Glutamatergic neuron (in vitro differentiated cells): ENCODE measurements at places on chromosomes 4 and X. TPM values are rescaled to one million over a fixed set of nuclear protein-coding genes. Genes with fewer than 3 reads are reported as not detected.
A peak's percentile ranks its signal among the peaks of the same experiment; 100 is the strongest.

The LGI2 gene
- total RNA-seq, result 20.5 TPM

The TMEM128 gene
- 19.3 TPM for total RNA-seq

The GYPE gene
- total RNA-seq, result not detected

The CXCL9 gene
- total RNA-seq, result not detected

The GLRB gene
- total RNA-seq, result 2.0 TPM

The NSG1 gene
- 208 TPM for total RNA-seq

The CFAP47 gene
- total RNA-seq, result 0.17 TPM

The RAI2 gene
- total RNA-seq, result 1.4 TPM

The TRAPPC11 gene
- total RNA-seq, result 56.2 TPM

GRCh38 chr4:165682611-165683010, 190.4 kb upstream of the TLL1 start:
- no peak for DNase-seq

DNA sequence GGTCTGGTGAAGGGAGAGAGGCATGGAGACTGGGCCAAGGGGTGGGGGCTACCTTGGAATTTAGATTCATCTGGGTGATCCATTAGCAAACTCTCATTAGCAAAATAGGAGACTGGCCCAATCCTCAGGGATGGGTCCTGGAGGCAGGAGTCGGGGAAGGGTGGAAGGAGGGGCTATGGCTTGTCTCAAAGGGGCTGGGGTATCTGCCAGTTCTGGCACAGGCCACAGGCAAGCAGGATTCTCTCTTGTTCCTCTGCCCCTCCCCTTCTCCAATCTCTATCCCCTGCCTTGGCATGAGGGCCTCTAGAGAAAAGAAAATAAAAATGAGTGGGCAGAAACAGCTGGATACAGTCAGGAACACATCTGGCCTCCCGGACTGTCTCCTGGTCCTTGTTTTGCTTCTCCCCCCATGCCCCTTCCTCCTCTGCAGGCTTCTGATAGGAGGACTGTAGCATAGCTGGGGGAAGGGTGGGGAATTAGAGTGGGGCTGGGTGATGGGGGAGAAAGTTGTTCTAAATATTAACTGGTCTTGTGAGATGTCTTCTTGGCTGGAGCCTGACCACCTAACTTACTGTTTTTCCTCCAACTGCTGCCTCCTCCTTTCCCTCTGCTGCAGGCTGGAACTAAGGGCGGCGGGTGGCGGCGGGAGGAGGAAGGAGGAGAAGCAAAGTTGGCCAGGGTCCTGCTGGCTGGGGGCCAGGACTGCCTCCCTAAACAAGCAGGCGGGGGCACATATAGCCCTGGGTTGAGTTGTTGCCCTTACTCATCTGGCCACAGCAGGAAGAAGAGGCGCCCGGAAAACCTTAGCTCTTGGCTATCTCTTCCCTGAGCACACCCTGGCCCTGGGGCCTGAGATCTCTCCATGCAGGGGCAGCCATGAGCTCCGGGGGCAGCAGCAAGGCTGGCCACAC, 53.3 kb upstream of the LAS1L start:
- DNase-seq, result no peak

- DNase-seq, result no peak
Observed at GRCh38 chr4:81538716-81539427, 67.2 kb upstream of the RASGEF1B start.

- DNase-seq, result peak; percentile 32
Observed at GRCh38 chrX:105821471-105822121, 743 bp upstream of the NRK start.

- DNase-seq, result no peak
Observed at GRCh38 chr4:127698789-127699200, 31.4 kb upstream of the SLC25A31 start.

DNA sequence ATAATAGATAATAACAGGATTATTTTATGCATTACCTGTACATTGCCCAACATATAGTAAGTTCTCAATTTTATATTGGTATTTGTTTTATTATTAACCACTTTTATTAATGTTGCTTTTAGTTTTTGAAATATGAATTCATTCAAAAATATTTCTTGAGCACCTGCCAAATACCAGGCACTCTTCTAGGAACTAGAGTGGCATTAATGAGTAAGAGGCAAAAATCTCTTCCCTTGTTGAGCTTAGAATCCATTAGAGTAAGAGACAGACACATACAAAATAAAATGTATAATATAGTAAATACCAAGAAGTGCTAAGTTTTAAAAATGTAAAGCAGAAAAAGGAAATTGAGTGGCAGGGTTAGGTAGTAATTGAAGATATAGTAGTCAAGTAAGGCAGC, 45.8 kb downstream of the TET2 start:
- DNase-seq, result no peak

- DNase-seq, result no peak
Observed at GRCh38 chrX:53659039-53659438, 27.5 kb downstream of the HUWE1 start.

GRCh38 chr4:83771113-83771705, 235.3 kb downstream of the GPAT3 start:
- peak; percentile 54 for DNase-seq

- no peak for DNase-seq
Observed at GRCh38 chr4:10184501-10184938, 67.9 kb upstream of the WDR1 start.

- no peak for DNase-seq
Observed at GRCh38 chr4:4901877-4902276, 42.4 kb downstream of the MSX1 start.

- peak; percentile 10 for DNase-seq
Observed at GRCh38 chr4:152385551-152385950, 150.3 kb downstream of the FBXW7 start.

DNA sequence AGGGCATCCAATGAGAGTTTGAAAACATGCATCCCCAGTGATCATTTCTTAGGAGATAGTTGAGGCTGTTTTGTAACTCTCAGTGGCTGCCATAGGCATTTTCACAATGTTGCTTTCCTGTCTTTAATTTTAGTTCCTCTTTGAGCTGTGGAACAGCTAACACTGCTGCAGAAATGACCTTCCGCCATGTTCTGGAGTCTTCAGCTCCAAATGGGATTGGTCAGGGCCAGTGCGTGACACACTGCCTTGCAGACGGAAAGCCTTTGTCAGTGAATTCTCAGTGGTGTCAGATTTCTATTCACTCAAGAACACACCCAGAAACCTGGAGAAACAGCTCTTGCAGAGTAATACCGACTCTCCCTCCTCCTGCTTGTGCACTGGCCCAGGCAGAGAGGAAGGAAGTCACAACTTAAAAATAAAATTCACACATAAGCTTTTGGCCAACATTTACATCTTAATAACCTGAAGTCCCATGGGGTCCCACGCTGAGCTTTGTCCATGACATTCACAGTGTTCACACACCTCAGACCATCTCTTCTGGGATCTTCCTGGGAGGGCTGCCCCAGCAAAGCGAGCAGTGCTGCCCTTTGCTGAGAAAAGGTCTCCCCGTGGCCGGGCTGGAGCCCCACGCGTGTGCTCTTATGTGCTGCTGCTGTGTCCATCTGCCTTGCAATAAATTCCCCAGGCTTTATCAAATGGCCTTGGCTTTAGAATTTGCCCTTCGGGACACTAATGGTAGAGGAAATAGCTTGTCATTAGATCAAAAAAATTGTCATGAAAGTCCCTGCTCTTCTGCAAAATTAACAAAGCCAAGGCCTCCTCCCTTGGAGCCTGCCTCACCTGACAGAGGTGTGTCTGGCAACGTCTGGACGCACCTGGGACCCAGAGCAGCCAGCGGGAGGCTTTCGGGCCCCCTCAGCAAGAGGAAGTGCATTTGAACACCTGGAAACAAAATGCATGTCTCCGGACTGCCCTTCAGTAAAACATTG, 126.8 kb downstream of the IRF2 start:
- DNase-seq, result peak; percentile 32

DNA sequence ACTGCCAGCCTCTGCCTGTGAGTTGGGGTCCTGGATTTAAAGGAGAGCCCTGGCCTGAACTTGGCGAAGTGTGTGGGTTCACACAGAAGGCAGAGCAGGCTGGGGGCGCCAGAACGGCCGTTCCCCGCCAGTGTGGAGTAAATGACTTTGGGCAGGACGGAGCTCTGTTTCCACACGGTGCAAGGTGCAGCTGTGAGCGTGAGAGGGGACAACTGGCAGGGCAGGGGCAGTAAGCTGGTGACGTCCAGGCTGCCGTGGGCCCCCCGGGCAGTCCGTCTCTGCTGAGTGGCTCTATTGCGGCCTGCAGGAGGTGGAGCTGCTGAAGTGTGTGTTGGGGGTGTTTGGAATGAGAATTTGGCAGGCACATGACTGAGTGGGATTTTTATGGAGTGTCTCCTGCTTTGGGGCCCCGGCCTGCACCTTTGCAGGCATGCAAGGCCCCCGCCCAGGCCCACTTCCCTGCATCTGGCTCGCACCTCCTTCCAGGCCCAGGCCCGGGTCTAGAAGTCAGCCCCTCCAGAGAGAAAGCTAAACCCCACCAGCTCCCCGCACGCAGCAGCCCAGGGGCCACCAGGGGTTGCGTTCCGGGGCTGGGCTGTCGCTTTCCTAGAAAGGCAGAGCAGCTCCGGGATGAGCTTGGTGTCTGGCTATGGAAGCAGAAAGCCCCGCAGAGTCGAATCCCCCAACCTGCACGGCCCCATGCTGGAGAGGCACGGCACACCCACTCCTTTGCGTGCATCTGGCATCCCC, 62.2 kb upstream of the GRPEL1 start:
- DNase-seq, result no peak

GRCh38 chr4:84796394-84796793, 170.1 kb downstream of the WDFY3 start:
- DNase-seq, result no peak

- DNase-seq, result no peak
Observed at GRCh38 chr4:45550766-45551366, 573.0 kb downstream of the GABRG1 start.

DNA sequence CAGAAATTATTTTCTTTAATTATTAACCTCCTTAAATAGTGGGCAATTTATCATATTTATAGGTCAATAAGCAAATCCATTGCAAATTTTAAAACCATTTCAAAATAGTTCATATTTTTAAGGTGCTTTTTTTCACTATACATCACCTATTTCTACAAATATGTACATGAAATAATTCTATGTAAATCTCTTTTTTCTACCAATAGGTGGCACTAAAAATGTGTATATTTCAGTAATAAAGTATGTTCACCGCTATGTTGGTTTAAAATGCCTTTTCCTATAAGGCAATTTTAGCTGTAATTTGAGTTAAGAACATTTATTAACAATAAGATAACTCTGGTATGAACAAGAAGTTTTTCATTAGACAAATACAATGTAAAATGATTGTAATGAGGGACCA, 672.2 kb downstream of the KCTD8 start:
- no peak for DNase-seq

- no peak for DNase-seq
Observed at GRCh38 chr4:102761296-102761701, 531 bp upstream of the MANBA start.

GRCh38 chr4:170662250-170662649, 572.5 kb upstream of the AADAT start:
- DNase-seq, result no peak

DNA sequence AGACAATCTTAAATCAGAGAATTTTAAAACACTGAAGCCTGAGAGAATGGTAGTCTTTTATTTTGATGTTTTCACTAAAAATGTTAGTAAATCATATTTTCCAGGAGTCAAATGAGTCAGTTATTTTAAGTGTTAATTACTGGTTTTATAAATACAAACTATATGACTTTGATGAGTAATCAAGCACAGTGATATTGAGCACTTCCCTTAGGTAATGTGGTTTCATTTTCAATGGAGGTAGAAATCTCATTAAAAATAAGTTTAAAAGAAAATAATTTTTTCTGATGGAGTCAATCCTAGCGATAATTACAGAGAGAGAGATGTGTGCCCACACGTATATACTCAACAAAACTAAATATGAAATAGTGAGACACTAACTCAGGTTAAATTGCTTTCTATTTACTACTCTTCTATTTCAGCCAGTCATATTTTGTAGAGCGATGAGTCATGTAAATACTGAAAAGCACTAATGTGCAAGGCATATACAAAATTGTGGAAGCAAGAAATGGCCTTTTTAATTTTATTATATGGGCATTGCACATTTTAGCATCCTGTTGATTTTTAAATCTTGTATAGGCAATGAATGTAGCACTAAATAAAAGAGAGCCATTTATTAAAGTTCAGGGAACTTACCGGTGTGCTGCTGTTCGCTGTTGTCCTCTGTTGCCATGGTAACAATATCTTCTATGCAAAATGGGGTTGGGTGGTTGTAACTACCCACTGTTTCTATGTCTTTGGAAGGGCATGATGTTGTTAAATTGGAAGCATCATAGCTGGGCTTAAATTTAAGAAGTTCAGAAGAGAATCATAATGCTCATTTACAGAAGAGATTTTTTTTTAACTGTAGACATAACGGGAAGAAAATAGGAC, 513.7 kb downstream of the TLL1 start:
- no peak for DNase-seq

GRCh38 chrX:147537172-147537571, 374.5 kb upstream of the FMR1 start:
- no peak for DNase-seq

GRCh38 chr4:116590648-116591047, 494.7 kb downstream of the TRAM1L1 start:
- DNase-seq, result no peak

GRCh38 chr4:41572516-41572915, 34.6 kb downstream of the LIMCH1 start:
- DNase-seq, result no peak

DNA sequence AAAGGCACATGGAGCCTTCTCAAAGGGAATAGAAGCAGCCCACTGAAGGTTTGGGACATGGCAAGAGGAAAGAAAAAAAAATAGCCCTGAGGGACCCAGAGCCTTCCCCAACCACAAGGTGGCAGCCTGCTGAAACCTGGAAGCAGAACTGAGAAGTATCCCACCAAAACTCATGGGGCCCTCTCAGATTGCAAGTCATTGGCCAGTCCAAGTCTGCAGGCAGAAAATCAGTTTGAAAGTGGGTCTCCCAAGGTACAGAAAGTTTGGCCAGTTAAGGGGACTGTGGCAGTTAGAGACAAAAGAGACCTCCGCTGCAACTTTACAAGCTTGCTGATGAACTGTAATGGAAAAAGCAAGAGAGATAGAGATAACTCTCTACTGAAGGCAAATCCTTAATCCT, 155.8 kb downstream of the ANTXR2 start:
- peak; percentile 45 for DNase-seq

GRCh38 chr4:87941537-87942392, 33.7 kb upstream of the SPP1 start:
- DNase-seq, result no peak

DNA sequence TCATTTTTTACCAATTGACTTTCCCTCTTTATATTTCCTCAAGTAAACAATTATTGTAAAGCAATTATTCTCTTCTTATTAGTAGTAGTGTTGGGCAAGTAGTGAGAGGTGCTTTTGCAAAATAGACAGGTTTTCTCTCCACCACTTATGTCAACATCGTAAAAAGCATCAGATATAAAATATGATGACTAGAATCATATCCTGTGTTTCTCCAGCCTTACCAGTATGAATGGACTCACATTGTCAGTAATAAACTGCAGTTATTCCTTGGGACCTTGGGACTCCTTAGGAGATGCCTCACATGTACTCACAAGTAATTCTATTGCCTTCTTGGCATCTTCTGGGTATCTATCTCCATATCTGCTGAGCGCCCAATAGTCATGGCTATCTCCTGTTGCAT, 40.4 kb upstream of the BRS3 start:
- DNase-seq, result no peak

GRCh38 chrX:144334577-144334976, 450.7 kb downstream of the UBE2NL start:
- DNase-seq, result no peak
